Activated CD4-positive, alpha-beta T cell treated with anti-CD3 and anti-CD28 coated beads for 4 hours (primary cell): ENCODE measurements at places on chromosomes 1 and 21.

GRCh38 chr1:2981981-2982614 lies 39.2 kb upstream of the ACTRT2 start:
- no peak for DNase-seq

GRCh38 chr1:47764461-47765046 lies 232.6 kb downstream of the TRABD2B start:
- no peak for DNase-seq

- no peak for DNase-seq
Observed at GRCh38 chr1:36494971-36495370, 12.3 kb upstream of the CSF3R start.

DNA sequence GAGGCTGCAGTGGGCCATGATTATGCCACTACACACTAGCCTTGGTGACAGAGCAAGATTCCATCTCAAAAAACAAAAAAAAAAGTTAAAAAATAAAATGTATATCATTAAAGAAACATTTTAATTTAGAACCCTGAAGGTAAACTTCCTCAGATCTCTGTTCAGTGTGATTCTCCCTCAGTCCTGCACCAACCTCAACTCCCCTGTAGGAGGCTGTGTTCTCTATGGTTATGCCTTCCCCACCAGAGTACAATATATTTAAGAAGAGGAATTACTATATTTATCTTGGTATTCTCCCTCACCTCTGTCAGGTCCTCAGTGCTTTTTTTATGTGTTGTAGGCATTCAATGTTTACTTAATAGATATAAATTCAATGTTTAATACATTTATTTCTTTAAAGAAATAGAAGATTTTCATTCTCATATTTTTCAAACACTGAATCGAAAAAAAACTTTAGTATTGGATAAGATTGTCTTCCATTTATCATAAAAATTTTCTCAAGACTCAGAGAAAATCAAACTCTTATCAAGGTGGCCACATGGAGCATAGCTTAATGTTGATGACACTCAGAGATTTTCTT lies 4.8 kb upstream of the LRRC8B start:
- peak; percentile 55 for DNase-seq

GRCh38 chr1:116326486-116326885 lies 46.6 kb upstream of the ATP1A1 start:
- DNase-seq, result no peak

- DNase-seq, result peak; percentile 15
Observed at GRCh38 chr21:31873696-31874599, 1.1 kb downstream of the HUNK start.

- no peak for DNase-seq
Observed at GRCh38 chr1:167661527-167662426, 31.7 kb downstream of the RCSD1 start.

GRCh38 chr1:178941849-178942248 lies 71.0 kb upstream of the ANGPTL1 start:
- no peak for DNase-seq

DNA sequence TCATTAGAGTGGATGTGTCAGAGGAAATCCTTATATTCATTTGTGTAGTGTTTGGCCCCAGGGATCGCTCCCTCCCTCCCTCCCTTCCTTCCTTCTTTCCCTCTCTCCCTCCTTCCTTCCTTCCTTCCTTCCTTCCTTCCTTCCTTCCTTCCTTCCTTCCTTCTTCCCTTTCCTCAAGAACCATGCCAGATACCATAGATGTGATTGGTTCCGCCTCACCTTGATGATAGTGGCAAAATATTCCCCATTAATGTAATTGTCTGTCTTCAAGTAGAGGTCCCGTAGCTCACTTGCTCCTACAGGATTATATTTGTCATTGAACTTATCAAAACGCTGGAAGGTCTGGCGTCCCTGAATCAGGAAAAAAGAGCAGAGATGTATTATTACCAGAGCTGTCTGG lies 7.8 kb upstream of the DENND2C start:
- no peak for DNase-seq

DNA sequence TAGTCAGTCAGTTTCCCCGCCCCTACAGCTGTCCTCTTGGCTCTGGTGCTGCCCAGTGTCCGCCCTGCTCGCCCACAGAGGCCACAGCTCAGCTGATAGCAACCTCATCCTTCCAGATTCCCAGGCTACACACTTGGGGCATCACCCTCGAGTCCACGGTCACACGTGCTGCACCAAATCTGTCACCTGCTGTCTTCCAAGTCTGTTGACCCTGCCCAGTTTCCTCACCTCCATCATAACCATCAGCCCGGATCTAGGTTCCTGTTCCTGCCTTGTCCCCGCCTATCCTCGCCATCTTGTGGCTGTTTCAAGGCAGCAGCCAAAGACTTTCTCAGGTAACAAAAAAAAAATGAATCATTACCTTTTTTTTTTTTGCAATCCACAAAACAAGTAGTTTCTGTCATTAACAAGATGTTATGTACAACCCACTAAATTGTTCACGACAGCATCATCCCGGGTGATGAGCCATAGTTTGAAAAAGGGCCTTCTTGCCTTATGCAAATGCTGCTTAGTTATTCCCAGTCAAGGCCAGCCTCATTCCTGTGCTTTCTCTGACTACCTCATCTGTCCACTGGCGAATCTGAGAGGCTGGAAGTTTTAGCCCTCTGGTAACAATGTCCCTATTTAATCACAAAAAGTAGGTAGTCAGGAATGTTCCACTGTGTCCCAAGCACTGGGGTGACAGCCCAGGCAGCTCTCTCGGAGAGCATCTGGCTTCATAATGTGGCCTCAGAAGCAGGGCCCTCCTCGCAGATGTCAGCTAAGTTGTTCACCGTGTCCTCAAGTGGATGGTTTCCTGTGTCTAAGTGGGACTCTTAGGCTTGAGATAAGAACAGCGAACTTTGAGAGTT lies 4.9 kb upstream of the MIIP start:
- no peak for DNase-seq

GRCh38 chr1:206449565-206449964 lies 20.7 kb upstream of the IKBKE start:
- DNase-seq, result no peak

DNA sequence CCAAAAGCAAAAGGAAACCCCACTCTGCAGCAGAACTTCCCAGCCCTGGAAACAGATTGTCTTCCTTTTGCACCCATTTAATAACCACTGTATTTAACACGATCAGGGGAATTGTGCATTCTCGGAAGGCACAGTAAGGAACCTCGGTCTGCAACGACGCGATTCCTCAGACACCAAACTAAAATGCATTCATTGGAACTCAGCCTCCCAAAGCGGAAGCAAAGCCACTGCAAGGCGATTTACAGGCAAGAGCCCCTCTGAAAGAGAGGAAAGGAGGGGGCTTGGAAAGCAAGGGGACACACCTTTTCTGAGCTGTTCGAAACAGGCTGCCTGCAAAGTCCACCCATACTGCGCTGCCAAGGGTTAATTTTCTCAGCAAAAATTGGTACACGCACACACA lies 297.7 kb downstream of the OMA1 start:
- DNase-seq, result no peak

- no peak for DNase-seq
Observed at GRCh38 chr1:11188858-11189451, at the start of gene ANGPTL7. TSS of gene ANGPTL7 (plus strand) at chr1:11189355. CDS start at chr1:11189580, 225 bp downstream.

DNA sequence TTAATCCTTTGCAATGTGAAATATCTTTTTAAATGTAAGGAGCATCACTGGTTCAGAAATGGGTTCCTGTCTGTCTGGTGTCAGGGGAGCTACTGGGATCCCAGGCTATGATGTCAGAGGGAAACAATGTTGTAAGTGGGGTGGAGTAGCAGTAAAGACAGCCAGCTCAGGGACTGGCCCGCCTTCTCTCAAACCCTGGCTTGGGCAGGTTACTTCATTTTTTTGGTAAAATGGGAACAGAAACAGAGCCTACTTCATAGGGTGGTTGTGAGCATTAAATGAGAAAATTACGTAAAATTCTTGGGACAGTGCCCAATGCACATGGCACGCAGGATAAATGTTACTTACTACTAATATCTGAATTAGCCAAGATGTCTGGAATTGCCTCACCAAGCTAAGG lies 30.7 kb upstream of the IL20 start:
- no peak for DNase-seq

DNA sequence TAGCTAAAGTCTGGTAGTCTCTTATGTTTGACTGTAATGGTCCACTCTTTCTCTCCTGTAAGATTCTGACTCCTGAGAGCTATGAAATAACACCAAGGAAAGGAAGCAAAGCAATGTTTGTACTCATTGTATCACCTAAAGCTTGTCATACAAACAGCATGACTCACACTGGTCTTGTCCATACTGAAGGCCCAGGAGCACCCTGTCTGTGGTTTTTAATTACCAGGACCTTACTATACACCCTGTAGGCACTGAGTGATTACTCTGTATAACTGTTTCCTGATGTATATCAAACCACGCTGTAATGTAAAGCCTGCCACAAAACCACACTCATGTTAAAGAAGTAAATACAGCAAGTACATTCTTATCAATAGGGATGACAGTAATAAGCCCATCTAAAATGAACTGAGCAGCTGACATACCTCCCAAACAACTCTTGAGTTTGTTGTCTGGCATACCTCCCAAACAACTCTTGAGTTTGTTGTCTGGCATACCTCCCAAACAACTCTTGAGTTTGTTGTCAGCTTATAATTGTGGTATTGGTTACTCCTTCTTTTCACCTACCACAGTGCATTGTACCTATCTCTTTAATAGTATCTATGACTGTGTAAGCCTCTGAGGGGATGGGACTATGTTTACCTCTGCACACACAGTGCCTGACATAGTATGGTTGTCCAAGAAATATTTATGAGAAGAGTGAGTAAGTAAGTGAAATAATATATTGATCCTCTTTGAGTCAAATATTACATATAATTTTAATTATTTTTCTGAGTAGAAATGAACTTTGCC lies 11.6 kb upstream of the TNFSF18 start:
- no peak for DNase-seq

DNA sequence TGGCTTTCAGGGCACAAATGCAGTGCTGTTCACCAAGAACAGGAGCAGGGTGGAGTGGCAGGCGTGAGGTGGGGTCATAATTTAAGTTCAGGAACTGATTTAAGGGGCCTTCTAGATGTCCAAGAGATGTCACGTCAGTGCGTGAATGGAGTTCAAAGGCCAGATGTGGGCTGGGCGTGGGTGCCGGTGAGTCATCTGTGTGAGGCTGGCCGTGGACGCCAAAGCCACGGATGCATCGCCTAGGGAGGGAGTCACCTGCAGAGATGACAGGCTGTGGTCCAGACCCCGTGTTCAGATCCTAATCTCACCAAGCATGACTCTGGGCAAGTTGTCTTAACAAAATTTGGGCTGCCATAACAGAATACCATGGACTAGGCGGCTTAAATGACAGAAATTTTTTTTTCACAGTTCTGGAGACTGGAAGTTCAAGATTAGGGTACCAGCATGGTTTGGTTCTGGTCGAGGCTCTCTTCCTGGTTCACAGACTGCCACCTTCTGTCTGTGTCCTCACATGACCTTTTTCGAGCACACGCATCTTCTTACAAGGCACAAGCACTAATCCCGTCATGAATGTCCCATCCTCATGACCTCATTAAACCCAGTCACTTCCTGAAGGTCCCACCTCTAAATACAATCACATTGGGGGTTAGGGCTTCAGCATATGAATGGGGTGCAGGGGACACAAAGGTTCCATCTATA lies 109.6 kb downstream of the PRDM2 start:
- DNase-seq, result no peak

DNA sequence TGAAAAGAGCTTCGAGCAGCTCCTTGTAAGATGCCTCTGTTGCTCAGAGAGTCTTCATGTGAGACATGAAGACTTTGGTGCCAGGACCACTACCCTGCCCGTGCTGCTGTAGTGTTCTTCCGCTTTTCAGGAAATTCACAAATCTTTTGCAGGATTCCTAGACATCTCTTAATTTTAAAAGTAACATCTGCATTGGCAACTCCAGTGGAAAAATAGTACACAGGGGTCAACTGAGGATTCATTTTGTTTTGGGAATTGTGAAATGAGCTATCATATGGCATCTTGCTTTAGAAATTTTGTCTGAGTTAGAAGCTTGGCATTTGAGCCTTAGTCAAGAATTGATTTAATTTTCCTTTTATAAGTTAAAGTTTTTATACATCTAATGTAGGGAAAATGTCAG lies 7.2 kb downstream of the PRDM2 start:
- DNase-seq, result no peak

GRCh38 chr1:234851450-234852438 lies 241.8 kb upstream of the IRF2BP2 start:
- DNase-seq, result no peak

- no peak for DNase-seq
Observed at GRCh38 chr1:20720631-20721091, 2.9 kb upstream of the KIF17 start.

GRCh38 chr1:183909672-183910071 lies 104.8 kb downstream of the RGL1 start:
- DNase-seq, result no peak

DNA sequence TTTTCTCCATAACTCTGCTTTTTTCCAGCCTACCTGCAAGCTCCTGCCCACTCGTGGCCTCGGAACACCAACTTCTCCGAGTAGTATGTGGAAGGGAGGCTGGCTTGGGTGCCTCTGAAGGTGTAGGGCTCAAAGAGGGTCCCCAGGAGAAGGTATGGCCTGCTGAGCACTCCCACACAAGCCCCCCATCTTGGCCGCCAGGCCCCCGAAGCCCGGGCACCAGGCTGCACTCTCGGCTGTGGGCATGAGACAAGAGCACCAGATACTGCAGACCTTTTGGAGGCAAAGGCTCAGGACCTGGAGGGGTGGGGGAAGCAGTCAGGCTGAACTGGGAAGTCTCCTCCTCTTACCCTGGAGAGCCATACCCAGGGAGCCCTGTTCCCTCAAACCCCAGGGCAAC lies 1.7 kb downstream of the ZNF692 start:
- DNase-seq, result no peak

- no peak for DNase-seq
Observed at GRCh38 chr1:172179918-172180317, 240.6 kb upstream of the C1orf105 start.

- DNase-seq, result no peak
Observed at GRCh38 chr21:37877171-37877570, 39.1 kb downstream of the KCNJ6 start.

DNA sequence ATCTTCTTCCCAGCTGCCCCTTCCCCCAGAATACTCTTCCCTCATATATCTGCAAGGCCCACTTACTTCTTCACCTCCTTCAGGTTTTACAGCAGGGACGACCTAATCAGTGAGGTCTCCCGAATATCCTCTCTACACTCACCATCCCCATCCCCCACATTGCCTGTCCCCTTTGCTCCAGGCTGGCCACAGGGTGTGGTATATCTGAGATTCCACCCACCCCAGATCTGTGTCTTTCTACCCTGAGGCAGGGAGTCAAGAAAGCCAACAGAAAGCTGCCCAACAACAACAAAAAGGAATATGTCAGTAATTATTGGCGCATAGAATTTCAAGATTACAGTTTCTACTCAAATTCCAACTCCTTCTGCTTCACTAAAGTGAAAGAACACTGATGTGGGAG lies 30.0 kb upstream of the OPRD1 start:
- DNase-seq, result no peak

GRCh38 chr21:31675960-31676359 lies 16.5 kb downstream of the SOD1 start:
- DNase-seq, result no peak

GRCh38 chr21:39924577-39925308 lies 57.5 kb downstream of the PCP4 start:
- no peak for DNase-seq

DNA sequence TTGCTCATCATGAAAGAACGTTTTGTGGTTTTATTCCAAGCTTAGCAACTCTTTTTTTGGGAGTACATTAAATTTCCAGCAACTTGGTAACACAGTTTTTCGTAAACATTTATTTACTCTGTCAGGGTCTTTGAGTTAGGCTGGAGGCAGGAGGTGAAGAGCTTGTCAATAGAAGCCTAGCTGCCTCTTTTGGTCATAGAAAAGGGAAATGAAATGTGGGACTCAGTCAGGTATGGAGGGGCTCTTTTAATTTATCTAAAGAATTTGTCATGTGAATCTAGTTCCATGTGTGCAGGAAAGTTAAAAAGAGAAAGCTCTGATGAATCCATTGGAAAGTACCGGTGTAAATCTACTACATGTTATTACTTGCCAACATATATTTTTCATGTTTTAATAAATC lies 45.9 kb upstream of the PRMT6 start:
- no peak for DNase-seq
